ENCODE measurements at places on chromosomes 1 and 21.

DNA sequence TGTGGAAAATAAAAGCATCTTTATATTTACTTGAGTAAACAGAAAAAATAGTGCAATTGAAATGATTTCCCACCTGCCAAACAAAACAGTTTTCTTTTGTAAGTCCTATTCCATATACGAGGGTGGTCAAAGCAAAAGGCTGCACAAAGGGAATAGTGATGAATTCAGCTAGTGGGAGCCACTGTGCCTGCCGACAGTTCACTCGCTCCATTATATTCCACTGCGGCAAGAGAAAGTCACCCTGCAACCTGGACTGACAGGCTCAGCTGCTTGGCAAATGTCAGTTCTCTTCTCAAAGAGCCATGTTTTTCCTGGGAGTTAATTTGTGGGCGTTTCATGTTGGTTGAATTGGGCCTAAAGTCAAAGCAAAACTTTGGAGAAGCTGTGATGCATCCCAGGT, 145.4 kb downstream of the LMO4 start:
- DNase-seq = no peak

DNA sequence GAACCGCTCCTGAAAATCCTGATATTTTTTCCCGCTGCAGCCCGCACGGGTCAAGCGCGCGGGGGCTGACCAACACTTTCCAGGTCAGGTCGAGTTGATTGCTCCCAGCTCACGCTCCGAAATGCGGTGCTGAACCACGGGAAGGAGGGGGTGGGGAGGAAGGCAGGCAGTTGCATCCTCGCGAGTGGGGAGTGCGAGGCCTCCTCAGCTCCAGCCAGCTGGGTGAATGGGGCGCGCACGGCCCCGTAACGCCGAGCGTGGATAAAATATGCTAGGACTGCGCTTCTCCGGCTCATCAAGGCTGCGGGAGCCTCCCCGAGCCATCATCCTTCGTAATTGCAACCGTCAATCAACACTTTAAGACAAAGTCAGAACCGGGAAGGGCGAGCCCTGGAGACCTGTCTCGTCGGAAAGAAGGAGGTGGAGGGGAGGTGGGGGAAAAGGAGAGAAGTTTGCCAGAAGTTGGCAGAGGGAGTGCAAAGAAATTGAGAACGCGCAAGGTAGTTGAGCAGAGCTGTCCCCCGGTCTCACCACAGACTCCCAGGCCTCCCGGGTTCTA, 8.0 kb downstream of the NR5A2 start:
- no peak for DNase-seq

- DNase-seq = no peak
Measured at GRCh38 chr1:164562511-164562910, 3.5 kb downstream of the PBX1 start.

GRCh38 chr1:162829268-162829667, 31.7 kb downstream of the CCDC190 start:
- no peak for DNase-seq

DNA sequence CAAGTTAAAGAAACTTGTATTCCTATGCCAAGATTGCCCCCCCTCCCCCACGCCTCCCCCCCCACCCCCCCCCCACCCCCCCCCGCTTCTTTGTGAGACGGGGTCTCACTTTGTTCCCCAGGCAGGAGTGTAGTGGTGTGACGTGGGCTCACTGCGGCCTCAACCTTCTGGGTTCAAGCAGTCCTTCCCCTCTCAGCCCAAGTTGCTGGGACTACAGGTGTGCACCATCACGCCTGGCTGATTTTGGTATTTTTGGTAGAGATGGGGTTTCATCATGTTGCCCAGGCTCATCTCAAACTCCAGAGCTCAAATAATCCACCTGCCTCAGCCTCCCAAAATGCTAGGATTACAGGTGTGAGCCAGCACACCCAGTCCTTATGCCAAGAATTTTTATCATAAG, 136.6 kb downstream of the POU2F1 start:
- DNase-seq = no peak

All from MM.1S (cell line).